Umbilical cord (tissue), 2 donors: ENCODE measurements at places on chromosomes 5 and 9. TPM values are rescaled to one million over a fixed set of nuclear protein-coding genes. Genes with fewer than 3 reads are reported as not detected.

- no peak for DNase-seq
Measured at GRCh38 chr5:137155261-137156000, 343.7 kb downstream of the SPOCK1 start.

DNA sequence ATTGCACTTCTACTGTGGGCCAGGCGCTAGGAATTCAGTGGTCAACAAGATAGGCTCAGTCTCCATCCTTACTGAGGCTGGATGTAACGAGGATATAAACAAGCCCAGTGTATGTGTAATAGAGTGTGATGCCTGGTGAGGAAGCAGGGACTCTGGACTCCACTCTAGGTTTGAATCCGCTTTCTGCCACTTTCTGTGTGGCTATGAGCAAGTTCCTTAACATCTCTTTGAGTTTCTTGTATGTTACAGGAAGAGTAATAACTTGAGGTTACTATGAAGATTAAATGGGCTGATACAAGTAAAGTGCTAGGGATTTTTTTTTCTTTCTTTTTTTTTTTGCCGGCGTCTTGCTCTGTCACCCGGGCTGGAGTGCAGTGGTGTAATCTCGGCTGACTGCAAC lies 12.4 kb downstream of the DOCK2 start:
- no peak for DNase-seq

GRCh38 chr9:73890685-73891277 lies 606.4 kb upstream of the RORB start:
- DNase-seq = no peak

- no peak for DNase-seq
Measured at GRCh38 chr5:78076351-78076750, 218.1 kb downstream of the AP3B1 start.

- DNase-seq = no peak
Measured at GRCh38 chr5:72746736-72747135, 69.7 kb upstream of the TNPO1 start.

DNA sequence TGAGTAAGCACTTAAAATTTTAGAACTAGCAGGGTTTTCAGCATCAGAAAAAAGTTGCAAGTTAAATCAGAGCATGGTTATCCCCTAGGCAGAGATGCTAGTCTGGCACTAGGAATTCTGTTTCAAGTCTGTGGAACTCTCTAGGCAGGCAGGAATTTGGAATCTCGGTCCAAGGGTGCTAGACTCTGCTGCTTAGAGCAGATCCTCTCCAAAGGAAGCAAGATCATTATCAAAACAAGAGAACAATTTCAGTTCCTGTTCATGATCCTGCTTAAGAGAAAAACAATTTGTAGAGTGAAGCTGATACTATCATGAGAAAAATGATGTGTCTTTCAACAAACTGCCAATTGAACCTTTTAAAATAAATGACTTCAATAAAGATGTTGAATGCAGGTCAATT lies 420.7 kb downstream of the KIF4B start:
- no peak for DNase-seq

GRCh38 chr9:114504341-114505186 lies 709 bp downstream of the WHRN start:
- DNase-seq = peak; percentile 41

DNA sequence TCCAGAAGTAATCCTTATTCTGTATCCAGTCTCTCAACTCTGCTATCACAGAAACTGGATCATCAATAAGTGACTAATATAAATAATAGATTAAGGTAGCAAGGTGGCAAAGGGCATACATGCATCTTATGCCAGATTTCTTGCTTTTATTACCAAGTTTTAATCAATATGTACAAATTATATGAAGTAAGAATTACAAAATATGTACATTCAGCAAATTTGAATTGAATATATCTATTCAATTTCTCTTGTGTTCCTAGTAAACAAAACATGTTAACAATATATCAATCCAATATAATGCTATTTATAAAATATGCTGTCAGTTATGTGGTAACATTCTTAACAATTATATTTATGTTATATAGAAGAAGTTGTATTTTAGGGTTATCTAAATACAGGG lies 488.7 kb upstream of the COX7C start:
- no peak for DNase-seq

DNA sequence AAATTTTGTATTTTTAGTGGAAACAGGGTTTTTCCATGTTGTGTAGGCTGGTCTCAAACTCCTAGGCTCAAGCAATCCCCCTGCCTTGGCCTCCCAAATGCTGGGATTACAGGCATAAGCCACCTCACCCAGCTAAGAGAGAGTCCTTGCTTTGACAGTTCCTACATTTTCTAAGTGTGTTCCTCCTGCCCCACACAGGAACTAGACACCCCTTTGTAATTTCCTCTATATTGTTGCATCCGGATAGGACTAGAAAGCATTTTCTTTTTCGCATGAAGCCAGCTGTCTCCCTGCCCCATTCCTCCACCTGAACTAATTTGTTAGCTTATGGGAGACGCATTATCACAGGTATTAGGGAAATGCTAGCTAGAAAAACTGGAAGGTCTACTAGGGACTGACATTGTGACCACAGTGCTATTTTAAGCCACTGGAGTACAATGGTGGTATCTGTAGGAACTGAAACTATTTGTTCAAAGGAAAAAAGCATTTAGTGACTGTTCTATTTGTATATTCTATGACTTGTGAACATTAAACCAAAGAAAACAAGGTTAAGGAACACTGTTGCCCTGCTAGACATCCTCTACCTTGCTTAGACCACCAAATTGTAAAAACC lies 214.1 kb downstream of the SMARCA2 start:
- peak; percentile 47 for DNase-seq

DNA sequence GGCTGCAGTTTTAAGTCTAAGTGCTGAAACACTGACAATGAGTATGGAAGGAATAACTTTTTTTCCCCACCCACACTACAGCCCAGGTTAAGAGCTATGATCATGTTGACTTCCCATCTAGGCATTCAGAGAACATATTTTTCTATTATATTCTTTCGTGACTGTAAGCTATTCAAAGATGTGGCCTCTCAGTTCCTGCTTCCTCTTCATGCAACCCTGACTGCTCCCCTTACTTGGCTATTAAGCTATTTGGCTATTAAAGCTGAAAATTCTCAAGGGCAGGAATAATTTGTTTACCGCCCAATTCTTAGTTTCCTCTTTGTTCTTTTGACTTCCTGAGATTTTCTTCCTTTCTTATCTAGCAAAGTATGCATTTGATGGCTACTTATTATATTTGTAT lies 18.6 kb upstream of the ALDH1A1 start:
- no peak for DNase-seq

DNA sequence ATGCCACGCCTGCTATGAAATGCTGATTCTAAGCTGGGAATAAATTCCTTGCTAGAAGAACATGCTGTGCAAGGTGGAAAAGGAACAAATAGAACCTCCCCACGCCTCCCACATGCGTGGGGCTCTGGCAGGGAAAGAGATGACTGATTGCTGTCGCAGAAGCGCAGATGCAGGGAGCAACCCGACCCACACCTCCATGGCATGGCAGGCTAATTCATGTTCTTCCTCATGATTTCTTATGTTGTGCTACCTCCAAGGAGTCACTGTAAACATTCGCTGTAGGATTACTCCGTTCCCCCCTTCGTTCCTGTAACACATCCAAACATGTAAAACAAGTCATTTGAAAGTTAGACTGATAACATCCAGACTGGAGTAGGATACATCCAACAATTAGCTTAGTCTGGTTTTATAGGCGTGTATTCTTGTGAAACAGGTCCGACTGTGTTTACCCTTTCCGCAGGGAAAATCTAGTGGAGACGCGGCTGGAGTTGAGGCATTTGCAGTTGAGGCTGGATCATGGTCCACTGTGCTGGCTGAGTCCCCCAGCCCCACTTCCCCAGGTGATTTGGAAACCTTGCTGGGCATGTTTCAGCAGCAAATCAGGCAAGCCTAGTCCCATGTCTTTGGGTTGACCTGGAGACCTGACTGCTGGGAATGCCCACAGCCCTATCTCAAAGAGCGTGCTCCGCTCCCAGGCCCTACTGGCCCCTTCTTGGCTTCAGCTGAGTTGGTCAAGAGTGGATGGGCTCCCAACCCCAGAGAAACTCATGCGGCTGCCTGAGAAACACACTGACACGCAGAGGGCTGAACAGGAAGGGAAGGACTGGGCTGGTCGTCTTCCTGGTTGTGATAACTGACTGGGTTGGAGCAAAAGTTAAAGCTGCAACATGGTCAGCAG lies 24.8 kb upstream of the ANKRD33B start:
- DNase-seq = no peak

GRCh38 chr9:95090023-95090791 lies 227.3 kb downstream of the FANCC start:
- DNase-seq = no peak

GRCh38 chr9:110602281-110602680 lies 22.7 kb upstream of the SVEP1 start:
- no peak for DNase-seq

DNA sequence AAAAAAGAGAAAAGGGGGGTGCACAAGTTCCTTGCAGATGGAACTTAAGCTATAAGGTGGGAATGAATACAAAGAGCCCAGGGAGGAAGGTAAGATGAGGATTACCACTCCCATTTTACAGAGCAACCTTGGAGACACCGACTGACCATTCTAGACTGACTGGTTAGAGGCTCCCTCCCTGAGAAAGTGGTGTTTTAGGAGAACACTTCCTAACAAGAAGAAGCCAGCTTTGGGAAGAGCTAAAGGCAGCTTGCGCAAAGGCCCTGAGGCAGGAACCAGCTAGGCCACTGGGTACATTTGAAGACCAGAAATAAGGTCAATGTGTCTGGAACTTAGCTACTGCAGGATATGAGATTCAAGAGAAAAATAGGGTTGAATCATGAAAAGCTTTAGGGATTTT lies 38.6 kb downstream of the SPARC start:
- DNase-seq = no peak

DNA sequence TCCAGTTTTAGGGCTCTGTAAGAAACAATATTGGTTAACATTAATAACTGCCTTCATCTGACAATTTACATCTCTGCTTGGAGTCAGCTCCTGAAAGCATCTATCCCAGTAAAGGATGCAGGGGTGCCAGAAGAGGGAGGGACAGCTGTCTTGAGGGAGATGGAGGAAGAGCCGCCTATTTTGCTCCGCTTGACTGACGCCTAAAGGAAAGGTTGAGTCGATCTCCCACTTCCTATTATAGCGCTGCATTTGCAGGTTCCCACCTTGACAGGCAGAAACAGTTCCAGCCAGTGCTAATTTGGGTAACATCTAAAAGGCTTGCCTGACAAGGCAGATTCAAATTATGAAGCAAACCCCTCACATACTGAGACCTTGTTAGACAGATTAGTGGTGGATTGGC lies 374.6 kb downstream of the SPATA31D1 start:
- no peak for DNase-seq

GRCh38 chr5:122755783-122756182 lies 19.1 kb upstream of the SNX2 start:
- no peak for DNase-seq

DNA sequence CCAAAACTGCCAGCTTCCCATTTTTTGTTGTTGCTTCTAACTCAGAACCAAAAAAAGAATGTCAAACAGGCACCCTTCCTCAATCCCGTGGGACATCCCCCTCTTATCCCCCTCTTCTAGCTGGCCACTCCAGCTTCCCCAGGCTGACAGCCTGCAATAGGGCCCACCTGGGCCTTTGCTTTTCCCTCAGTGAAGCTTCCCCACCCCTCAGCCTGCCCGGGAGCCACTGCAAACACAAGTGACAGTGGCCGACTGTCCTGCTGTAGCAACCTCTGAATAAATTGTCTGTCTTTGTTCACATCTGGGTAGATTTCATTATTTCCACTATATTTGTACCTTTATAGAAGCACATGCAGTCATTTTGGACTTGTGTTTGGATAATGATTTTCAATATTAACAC lies 245.3 kb downstream of the GADD45G start:
- no peak for DNase-seq

DNA sequence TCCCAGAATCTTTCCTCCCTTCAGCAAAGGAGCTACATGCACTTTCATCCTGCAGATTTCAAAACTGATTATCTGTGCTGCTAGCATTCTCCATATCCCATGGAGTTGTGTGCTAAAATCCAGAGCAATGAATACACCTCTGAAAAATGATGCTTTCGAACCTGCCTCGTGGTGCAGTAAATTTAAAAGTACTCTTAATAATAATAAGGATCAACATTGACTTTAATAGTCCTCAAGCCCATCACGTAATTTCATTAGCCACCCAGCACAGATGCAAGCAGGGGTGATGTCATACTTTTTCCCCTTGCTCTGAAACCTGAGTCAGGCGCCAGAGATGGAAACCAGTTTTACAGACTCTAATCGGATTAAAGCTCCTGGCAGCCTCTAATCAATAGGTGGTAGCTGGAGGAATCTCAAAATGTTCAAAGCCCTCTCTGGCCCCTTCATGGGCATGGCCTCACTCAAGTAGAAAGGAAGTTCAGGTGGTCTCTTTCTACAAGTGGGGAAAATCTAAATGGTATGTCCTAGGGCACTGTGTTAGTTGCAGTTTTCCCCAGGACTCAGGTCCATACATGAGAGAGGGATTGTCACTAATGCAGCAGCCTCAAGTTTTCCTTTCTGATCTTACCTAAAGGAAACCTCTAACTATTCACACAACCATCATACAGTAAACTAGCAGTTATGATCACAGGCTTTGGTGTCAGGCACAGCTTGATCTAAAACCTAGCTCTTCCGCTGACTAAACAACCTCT lies 221.6 kb upstream of the SLC30A5 start:
- DNase-seq = peak; percentile 22

DNA sequence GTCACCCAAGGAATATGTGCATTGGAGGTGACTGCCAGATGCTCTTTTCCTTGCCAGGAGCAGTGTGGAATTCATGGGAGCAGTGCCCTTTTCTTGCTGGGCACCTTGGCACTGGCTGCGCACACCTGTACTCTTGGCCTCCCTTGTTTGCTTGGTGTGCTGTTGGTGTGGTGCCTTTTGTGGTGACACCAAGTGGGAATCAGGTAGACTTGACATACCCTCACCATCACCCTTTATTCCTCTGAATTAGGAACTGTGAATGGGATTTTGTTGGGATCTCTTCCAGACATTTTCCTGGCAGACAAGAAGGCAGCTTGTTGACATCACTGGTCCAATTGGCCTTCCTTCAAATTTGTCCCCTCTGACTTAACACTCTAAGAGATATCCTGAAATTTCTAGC lies 82.3 kb downstream of the RAI14 start:
- DNase-seq = no peak

DNA sequence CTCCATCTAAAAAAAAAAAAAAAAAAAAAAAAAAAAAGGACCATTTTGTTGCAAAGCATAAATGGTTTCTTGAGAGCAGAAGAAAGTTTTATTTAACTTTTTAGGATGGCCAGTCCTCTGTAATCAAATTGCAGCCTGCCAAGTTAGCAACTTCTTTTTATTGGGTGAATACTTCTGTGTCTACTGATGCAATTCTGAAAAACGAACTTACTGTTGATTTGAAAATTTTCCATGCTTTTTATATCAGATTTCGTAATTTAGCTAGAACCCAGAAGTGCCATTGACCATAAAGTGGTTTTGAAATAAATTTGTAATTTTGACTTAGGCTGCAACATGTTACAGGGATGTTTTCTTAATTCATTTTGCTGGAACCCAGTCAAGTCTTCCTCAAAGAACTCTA lies 269.1 kb upstream of the ACTBL2 start:
- no peak for DNase-seq

The PRUNE2 gene
- 12.3 TPM for total RNA-seq

The CD14 gene
- 66.7 TPM for total RNA-seq

The ARHGEF39 gene
- total RNA-seq = 5.5 TPM

The FOXD1 gene
- 0.96 TPM for total RNA-seq

The SPINK4 gene
- total RNA-seq = not detected

The CCNJL gene
- 0.72 TPM for total RNA-seq

The PURA gene
- 24.1 TPM for total RNA-seq

The DUSP1 gene
- 624 TPM for total RNA-seq

The LCN15 gene
- 2.2 TPM for total RNA-seq

The SLC45A2 gene
- 1.2 TPM for total RNA-seq

The ENG gene
- total RNA-seq = 5.1 TPM
